ENCODE measurements at places on chromosomes 6 and 20.

GRCh38 chr6:114430534-114431124 is 87.8 kb upstream of the HS3ST5 start:
- peak; percentile 94 for DNase-seq

DNA sequence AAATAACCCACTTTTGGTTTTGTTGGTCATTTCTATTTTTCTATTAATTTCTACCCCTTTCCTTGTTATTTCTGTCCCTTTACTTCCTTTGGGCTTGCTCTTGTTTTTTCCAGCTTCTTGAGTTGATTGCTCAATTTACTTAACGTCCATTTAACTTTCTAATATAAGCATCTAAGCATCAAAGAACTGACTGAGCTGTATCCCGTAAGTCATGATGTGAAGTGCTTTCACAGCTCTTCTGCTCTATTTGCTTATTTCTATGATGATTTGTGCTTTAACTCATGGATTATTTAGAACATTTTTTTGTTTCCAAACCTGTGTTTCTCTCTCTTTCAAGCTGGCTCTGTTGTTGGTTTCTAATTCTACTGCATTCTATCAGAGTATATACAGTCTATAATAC is 56.7 kb upstream of the SMIM29 start:
- DNase-seq = no peak

GRCh38 chr20:62804021-62804626 is 511 bp upstream of the OGFR start:
- DNase-seq = no peak

DNA sequence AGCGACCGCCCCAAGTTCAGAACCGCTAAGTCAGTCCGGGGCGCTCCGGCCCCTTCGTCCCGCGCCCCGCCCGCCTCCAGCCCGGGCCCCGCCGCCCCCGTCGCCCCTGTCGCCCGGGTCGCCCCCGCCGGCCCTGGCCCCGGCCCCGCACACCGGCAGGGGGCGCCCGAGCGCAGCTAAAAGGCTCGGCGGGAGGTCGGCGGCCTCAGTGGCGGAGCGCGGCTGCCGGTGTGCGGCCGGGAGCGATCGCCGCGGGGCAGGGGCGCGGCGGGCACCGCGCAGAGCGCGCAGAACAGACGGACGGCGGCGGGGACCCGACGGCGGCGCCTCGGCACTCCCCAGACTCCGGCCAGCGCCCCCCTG is at the start of gene FNDC1:
TSS of gene FNDC1 (plus strand) at position 208 of the 363 bp plus-strand sequence. CDS start 197 bp downstream, outside the sequence.
- DNase-seq = no peak

- DNase-seq = peak; percentile 27
Observed at GRCh38 chr6:36659271-36659670, 19.2 kb upstream of the CDKN1A start.

DNA sequence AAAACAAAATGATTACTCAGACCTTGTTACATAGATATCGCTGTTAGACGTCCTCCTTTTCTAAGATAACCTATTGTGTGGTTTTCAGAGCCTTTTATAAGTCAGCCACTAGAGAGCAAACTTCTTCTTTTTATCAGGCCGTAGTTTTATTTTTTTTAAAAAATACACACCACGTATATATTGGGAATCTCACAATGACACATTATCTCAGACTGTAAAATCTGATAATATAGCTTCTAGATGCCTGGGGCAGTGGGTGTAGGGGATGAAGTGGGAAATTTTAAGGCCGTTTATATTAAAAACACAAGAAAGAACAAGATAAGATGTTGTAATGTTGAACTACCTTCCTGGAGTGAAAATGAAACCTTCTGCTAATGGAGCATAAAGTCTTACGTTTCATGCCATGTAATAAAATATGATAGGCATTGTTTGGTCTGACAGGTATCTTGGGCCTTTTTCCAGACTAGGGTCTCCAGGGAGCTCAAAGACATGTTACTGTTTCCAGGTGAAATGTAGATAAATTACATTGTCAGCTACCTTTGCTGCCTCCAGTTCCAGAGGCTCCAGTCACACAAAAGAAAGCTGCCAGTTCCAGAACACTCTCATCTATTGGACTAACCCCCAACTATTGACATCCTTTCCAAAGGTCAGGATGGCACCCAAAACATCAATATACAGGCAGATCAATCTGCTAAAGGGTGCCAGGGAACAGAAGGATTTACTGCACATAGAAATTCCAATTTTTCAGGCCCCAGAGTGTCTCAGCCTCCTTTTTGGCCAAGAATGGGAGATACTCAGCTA is 130.2 kb upstream of the AKIRIN2 start:
- DNase-seq = peak; percentile 31

DNA sequence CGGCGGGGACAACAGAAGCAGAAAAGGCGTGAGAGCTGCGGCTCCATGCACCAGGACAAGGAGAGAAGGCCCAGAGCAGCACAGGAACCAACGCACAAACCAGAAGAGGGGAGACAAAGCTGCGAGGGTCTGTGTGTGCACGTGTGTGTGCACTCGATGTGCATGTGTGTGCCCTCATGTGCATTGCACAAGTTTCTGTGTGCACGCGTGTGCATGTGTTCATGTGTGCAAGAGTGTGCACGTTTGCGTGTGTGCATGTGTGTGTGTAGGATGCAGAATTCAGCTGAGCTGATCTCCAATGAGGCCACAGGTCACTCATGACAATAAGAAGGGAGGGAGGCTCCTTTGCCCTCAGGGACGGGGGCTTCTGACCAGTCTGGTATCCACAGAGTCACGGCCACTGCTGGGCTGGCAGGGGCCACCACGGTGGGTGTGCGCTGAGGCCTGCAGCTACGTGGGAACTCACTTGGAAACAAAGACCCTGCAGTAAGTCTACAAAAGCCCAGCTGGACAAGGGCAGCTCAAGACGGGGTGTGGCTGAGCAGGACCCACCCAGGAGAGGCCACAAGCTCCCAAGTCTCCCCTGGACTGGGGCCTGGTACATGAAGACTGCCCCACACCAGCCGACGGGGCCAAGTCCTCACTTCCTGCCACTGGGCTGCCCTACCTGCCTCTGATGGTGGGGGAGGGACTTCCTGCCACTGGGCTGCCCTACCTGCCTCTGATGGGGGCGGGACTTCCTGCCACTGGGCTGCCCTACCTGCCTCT is 48.1 kb upstream of the CHRNA4 start:
- DNase-seq = no peak

- no peak for DNase-seq
Observed at GRCh38 chr6:104862456-104862855, 2.7 kb upstream of the HACE1 start.

- no peak for DNase-seq
Observed at GRCh38 chr6:112773187-112773586, 426.1 kb downstream of the RFPL4B start.

DNA sequence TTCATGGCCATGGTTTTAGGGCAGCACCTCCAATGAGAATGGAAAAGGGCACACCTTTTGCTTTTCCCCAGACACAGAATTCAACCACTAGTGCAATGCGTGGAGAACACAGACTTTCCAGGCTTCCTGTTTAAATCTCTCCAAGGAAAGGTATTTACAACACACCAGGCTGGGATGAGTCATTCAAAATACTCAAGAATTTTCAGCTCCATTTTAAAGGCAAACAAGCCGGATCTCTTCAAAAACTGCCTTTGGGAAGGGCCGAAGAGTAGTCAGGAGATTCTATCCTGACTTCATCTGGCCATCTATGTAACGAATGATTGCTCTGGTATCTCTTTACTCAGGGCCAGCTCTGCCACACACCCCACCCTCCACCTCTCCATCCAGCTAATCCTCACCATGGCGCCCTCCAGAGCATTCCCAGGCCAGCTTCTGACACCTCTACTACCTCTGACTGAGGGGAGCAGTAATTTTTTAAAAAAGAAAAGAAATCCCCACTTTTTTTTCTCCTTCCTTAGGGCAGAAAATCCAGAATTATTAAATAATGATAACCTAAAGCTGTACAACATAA is 254.6 kb downstream of the LY86 start:
- no peak for DNase-seq

GRCh38 chr6:139540276-139540675 is 165.8 kb upstream of the CITED2 start:
- no peak for DNase-seq

GRCh38 chr20:41510847-41511450 is 107.2 kb downstream of the CHD6 start:
- DNase-seq = no peak

- peak; percentile 12 for DNase-seq
Observed at GRCh38 chr6:112029045-112029822, 24.7 kb upstream of the CCN6 start.

- no peak for DNase-seq
Observed at GRCh38 chr20:24894488-24894887, 54.6 kb upstream of the CST7 start.

DNA sequence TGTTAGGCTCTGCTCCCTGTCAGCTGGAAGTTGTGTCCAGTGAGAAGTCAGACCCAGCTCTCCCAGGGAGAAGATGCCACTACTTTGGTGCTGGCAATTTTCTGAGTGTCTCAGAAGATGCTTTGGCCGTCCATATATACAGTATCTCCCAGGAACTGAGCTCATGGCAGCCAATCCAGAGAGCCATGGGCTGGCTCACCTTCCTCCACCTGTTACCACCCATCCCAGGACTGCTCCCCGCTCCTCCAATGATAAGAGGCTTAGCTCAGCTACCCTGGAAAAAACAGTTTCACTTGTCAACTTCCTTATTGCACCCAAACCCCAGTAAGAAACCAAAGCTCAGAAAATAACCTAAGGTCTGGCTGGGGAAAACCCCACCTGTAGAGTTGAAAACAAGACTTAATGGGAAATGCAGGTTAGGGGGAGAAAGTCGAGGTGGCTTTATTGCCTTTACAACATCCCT is at the start of gene BNIP5:
TSS of gene BNIP5 (minus strand) at position 110 of the 463 bp plus-strand sequence. CDS start 6,198 bp downstream, outside the sequence.
- DNase-seq = no peak

DNA sequence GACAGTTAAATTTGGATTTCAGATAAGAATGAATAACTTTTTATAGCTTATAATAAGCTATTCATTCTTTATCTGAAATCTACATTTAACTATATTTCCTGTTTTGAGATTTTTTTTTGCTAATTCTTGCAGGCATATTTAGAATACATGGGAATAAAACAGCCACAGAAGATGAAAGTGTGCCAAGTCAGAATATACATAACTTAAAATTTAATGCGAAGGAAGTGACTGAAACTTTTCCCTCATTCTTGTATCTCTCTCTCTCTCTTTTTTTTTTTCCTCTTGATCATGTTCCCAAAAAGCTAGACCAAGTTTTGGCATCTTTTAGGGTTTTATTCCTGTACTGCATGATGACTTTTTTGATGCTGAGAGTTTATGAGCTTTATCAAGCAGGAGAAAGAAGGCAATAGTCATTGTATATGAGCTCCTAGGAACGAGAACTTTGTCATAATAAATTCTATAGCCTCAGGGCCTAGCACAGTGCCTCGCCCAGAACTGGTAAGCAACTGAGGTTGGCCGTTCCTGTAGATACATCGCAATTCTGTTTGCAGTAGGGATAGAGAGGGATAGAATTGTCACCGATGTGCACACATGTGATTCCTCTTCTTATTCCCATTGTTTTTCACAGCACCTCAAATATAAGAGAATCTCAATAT is 205.2 kb downstream of the MYLK4 start:
- no peak for DNase-seq

GRCh38 chr6:48429021-48429420 is 318.0 kb upstream of the PTCHD4 start:
- no peak for DNase-seq

GRCh38 chr6:150651808-150652470 is 52.3 kb downstream of the PLEKHG1 start:
- no peak for DNase-seq

GRCh38 chr6:122790028-122790422 is 967 bp downstream of the SMPDL3A start:
- no peak for DNase-seq

GRCh38 chr6:7684076-7684475 is 41.8 kb upstream of the BMP6 start:
- DNase-seq = no peak

DNA sequence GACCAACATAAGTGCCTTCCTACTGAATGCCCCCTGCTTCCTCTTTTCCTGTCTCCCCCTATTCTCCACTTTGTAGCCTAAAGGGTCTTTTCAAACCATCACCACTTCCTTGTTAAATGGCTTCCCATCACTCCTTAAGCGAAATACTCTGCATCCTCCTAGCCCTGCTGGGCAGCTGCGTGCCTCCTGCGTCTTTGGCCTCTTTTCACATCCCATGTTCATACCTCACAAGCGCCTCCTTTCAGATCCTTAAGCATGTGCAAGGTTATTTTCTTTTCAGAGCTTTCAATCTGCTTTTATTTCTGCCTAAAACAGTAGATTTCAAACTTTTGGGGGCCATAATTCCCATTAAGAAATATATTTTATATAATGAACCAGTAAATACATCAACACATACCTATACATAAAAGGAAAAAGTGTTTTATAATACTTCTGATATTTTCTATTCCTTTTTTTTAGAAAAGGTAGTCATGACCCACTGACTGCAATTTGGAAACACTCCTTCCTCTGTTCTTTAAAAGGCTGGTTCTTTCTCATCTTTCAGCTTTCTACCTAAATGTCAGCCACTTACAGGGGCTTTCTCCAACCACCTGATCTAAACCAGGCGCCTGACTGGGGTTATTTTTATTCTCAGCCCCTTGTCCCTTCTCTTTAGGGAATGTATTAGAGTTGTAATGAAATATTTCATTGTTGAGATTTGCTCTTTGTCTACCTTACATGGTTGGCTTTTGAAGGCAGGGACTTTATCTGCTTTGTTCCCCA is 84.1 kb downstream of the PRDM1 start:
- DNase-seq = no peak

DNA sequence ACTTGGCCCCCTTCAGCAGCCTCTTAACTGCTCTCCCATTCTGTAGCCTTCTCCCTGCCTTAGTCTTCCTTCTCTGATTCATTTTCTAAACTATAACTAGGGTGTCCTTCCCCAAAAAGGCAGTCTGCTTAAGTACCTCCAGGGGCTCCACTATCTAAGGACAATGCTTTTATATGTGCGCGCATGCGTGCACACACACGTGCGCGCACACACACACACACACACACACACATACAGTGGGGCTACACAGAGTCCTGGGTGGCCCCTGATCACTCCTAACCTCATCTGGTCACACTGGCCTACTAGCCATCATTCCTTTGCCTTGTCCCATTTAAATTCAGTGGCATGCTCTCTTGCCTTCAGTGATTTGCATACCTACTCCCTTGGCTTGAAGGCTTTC is 654.3 kb upstream of the CHD6 start:
- no peak for DNase-seq
